ENCODE measurements at places on chromosomes 3 and 15.

GRCh38 chr3:117558681-117559080 is 849.1 kb downstream of the TUSC7 start:
- DNase-seq: no peak
- no peaks in the 10 kb centered on the region for H3K36me3 ChIP-seq
- H3K4me3 ChIP-seq: no peak overlapping the region
- H3K27me3 ChIP-seq: no peaks in the 10 kb centered on the region

DNA sequence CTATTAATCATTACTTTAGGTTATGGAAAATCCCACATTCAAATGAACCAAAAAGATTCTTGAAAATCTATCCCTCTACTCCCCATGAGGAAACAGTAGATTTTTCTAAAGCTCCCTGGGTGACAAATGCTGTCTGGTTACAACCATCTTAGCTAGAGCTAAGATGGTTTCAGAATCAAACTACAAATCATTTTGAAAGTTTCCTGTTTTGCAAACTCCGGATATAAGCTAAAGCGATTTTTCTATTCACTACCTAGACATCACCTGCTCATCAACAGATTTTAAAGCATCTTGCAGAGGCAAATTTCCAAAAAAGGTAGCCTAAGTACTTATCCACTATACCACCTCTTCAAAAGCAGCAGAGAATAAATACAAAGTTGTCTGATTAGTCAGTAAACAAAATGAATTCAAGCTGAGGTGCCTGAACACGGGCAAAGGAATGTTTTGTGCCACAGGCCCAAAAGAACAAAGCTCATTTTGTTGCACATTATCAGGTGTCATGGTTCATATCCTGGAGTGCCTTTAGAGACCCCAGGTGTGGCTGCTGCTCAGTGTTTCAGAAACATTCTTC is 204.9 kb downstream of the TNIK start:
- peak overlapping the region; percentile 48 for H3K4me3 ChIP-seq
- no peak for DNase-seq
- peaks cover 85% of the 10 kb centered on the region for H3K4me1 ChIP-seq
- peaks cover 2% of the 10 kb centered on the region for H3K36me3 ChIP-seq
- H3K27ac ChIP-seq: peak overlapping the region; percentile 95

DNA sequence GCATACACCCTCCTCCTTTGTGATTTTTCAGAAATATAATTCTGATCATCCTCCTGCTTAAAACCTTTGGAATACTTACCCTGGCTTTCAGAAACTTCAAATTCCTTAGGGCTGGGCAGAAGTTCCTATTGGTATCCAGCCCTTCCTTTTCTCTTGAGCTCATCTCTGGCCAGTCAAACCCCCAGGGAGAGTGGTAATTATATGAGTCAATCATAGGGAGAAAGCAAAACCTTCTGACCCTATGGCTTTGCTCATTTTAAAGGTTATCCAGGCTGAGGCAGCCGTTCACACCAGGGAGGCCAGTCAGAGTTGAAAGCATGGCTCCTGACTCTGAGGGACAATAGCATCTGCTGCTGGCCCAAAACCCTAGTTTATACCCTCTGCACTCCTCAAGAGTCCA is 23.9 kb upstream of the CTNNB1 start:
- no peak overlapping the region for H3K27ac ChIP-seq
- no peak for DNase-seq
- H3K4me3 ChIP-seq: no peak overlapping the region
- no peaks in the 10 kb centered on the region for H3K4me1 ChIP-seq

GRCh38 chr3:178637802-178638201 is 101.6 kb downstream of the KCNMB2 start:
- H3K27me3 ChIP-seq: no peaks in the 10 kb centered on the region
- no peaks in the 10 kb centered on the region for H3K4me1 ChIP-seq
- no peak overlapping the region for H3K4me3 ChIP-seq

- no peaks in the 10 kb centered on the region for H3K36me3 ChIP-seq
- H3K4me3 ChIP-seq: no peak overlapping the region
- H3K4me1 ChIP-seq: no peaks in the 10 kb centered on the region
- DNase-seq: no peak
- H3K27ac ChIP-seq: no peak overlapping the region
These were observed 11.7 kb downstream of the CTXND1 start for GRCh38 chr15:80240276-80240675.

DNA sequence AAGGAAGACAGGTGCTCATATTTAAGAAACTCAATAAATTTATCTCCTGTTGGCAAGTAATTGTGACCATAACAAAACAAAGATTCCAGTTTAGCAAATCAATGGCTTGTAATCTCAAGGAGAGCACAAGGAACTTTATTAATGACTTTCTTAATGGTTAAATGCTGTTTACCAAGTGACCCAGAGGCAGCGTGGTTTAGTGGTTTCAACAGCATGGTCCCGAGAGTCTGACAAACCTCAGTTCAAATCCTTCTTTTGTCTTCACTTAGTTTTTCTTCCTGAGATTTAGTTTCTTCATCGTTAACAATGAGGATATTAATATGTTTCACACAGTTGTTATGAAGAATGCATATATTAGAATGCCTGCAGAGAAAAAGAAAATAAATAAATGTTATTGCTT is 212.6 kb downstream of the KCNMB2 start:
- no peaks in the 10 kb centered on the region for H3K36me3 ChIP-seq
- no peaks in the 10 kb centered on the region for H3K27me3 ChIP-seq
- no peak overlapping the region for H3K27ac ChIP-seq
- no peaks in the 10 kb centered on the region for H3K4me1 ChIP-seq
- DNase-seq: no peak

DNA sequence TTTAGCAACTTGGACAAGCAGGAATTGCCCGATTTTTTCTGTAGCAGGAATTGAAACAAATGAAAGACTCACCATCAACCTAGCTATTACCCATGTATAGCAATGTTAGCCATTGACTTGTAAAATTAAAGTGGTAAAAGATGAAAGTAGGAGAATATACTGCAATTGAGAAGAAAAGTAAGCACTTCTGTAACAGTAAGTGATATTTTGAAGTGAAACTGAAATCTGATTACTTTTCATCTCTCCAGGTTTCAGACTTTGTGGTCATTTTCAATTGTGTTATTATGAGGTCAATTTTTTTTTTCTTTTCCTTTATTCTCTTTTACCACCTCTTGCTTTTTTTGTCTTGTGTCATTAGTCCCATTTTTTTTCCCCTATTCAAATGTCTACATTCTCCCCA is 1078.2 kb downstream of the ZPLD1 start:
- no peak overlapping the region for H3K4me3 ChIP-seq
- H3K36me3 ChIP-seq: no peaks in the 10 kb centered on the region
- no peaks in the 10 kb centered on the region for H3K4me1 ChIP-seq
- no peaks in the 10 kb centered on the region for H3K27me3 ChIP-seq
- H3K27ac ChIP-seq: no peak overlapping the region

GRCh38 chr3:186757214-186757613 is 26.2 kb upstream of the EIF4A2 start:
- H3K36me3 ChIP-seq: no peaks in the 10 kb centered on the region
- H3K27me3 ChIP-seq: peaks cover 9% of the 10 kb centered on the region
- no peak overlapping the region for H3K27ac ChIP-seq
- no peaks in the 10 kb centered on the region for H3K4me1 ChIP-seq
- DNase-seq: no peak
- H3K4me3 ChIP-seq: no peak overlapping the region

- peaks cover 3% of the 10 kb centered on the region for H3K36me3 ChIP-seq
- H3K27ac ChIP-seq: no peak overlapping the region
- peaks cover 66% of the 10 kb centered on the region for H3K27me3 ChIP-seq
- H3K4me1 ChIP-seq: peaks cover 9% of the 10 kb centered on the region
These were observed 1.6 kb upstream of the PCSK6 start for GRCh38 chr15:101490922-101491733.

- no peak for DNase-seq
- no peak overlapping the region for H3K27ac ChIP-seq
- H3K27me3 ChIP-seq: no peaks in the 10 kb centered on the region
- peaks cover 8% of the 10 kb centered on the region for H3K4me1 ChIP-seq
These were observed 3.6 kb upstream of the GK5 start for GRCh38 chr3:142228964-142229363.

DNA sequence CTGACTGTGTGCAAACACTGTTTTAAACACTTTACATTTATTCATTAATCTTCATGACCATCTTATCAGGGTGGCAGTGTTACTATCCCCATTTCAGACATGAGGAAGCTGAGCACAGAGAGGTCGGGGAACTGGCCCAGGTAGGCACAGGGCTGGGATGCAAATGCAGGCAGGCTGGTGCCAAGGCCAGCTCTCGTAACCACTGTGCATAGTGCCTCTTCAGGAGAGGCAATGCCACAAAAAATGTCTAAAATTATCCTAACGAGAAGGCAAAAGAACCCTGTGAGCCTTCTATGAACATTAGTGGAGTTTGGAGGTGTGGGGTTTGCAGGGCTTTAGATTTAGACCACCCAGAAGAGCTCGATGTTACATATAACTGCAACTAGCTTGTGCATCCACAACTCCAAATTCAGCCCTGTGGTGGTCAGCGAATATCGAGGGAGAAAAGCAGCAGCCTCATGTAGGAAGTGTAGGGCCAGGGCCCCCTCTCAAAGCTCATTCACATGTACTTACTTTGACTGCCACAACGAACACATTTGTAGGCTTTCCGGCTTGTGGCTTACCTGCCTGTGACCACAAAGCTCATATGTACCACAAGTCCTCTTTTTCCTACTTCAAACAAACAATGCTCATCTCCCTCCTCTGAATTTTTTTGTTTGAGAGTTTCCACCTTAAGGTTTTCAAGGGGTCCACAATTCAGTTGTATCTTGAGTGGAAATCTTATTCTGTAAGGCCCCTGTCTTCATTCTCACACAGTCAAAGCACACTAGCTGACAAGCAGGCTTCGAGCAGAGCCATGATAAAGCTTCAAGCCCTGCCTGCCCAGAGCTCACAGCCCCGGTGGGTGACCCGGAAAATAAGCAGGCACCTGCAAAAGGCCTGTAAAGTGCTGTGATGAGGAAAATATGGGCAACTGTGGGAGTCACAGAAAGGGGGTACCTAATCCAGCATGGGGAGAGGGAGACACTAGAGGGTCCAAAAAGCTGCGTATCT is 722.9 kb upstream of the CFAP20DC start:
- peak; percentile 31 for DNase-seq
- peaks cover 35% of the 10 kb centered on the region for H3K4me1 ChIP-seq
- H3K27ac ChIP-seq: peak overlapping the region; percentile 40
- peaks cover 10% of the 10 kb centered on the region for H3K27me3 ChIP-seq
- H3K36me3 ChIP-seq: peaks cover 2% of the 10 kb centered on the region
- H3K4me3 ChIP-seq: peak overlapping the region; percentile 59
